ENCODE measurements at places on chromosomes 1 and 21.

DNA sequence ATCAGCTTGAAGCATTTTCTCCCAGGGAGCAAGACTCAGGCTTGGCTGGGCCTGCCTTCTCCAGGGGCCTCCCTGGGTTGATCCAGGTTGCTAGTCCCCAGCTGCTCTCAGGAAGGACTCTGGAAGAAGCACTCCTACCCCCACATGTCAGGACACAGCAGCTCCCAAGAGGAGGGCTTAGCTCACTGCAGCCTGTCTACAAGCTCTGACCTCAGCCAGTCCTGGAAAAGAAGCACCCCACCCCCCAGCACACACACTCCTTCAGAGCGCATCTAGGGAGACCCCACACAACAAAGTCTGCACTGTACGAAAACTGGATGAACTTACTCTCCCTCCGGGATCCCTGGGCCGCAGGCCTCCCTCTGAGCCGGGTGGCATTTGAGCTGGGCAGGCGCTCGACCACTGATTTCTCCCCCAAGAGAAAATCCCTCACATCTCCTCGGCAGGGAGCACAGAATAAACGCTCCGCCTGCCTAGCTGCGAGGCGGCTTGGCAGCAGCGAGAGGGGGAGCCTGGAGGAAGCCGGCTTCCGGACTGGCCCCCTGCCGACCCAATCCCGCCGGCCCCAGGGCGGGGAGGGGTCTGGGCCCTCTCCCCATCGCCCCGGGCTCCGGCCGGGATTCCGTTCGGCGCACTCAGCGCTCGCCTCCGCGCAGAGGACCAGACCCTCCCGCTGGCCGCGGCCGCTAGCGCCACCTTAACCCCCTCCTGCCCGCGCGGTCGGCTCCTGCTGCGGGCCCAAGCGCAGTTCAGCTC lies at the start of gene KCNA2:
Gene KCNA2, minus strand, starts transcription at position 458 of the 756 bp plus-strand sequence. CDS start 1,576 bp downstream, outside the sequence.
- peak; percentile 34 for DNase-seq

- DNase-seq, result no peak
Measured at GRCh38 chr1:107116306-107116790, 24.5 kb upstream of the NTNG1 start.

DNA sequence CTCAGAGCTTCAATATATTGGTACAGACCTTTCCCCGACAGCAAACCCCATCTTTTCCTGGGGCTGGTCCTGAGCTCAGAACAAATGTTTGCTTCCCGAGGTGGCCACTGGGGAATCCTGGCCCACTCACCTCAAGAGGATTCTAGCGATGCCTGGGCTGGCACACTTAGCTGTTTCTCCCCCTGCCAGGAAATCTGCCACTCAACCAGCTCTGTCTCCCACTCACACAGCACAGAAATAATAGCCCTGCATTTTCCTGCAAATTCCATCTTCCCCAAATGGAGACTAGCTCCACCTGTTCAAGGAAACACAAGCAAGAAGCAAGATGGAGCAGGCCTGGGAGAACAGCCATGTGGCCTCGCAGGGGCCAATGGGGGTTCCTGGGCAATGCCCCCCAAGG lies 21.1 kb downstream of the KCNN3 start:
- DNase-seq, result no peak

- no peak for DNase-seq
Measured at GRCh38 chr1:197970771-197971170, 53.6 kb downstream of the LHX9 start.

DNA sequence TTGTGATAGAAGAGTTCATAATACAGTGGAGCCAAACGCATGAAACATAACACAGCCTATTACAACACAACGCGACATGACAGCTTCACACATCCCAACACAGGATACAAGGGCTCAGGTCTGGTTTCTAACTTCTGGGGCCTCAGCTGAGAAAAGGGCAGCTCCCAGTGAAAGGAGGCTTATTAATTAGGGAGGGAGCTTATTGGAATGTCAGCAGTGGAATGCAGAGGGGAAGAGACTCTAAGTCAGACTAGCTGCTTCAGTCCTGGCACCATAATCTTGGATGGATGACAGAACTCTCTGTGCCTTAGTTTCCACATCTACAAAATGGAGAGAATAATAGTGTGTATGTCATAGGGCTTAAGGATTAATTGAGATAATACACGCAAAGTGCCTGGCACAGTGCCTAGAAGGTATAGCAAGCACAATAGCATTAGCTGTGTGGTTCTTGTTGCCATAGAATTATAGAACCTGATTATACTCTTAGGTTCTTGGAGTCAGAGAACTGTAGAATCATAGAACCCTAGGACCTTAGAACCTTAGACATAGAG lies 22.7 kb upstream of the SLC2A1 start:
- no peak for DNase-seq

DNA sequence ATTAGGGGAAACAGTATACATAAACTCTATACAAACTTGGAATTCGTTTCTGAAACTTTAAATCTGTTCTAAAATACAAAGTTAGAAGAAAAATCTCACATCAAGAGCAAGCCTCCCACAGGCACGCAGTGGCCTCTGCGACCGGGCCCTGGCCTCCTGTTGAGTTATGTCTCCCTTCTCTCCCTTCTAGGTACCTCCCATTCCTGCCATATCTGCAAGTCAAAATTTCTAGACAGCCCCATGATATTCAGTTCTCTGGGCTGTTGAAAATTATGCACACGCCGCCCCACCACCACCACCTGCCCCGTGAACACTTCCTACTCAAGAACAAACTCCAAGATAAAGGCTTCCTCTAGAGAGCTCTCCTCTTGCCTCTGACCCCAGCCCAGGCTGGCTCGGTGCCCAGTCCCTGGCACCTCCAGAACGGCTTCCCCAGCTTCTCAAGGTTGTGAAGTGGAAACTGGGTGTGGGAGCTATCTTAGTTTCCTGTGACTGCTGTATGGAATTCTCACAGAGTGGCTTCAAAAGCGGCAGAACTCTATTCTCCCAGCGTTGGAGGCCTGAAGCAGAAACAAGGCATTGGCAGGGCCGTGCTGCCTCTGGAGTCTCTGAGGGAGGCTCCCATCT lies 37.7 kb upstream of the LRP8 start:
- DNase-seq, result no peak

- no peak for DNase-seq
Measured at GRCh38 chr1:32763221-32763620, 53.9 kb downstream of the YARS1 start.

GRCh38 chr1:183291216-183291762 lies 105.2 kb downstream of the LAMC2 start:
- DNase-seq, result no peak

- DNase-seq, result no peak
Measured at GRCh38 chr21:44456915-44457736, 1.8 kb downstream of the LRRC3 start.

All from D721Med (cell line).